Activated naive CD8-positive, alpha-beta T cell treated with anti-CD3 and anti-CD28 coated beads for 36 hours (primary cell): ENCODE measurements at places on chromosomes 5 and 9. TPM values are rescaled to one million over a fixed set of nuclear protein-coding genes. Genes with fewer than 3 reads are reported as not detected.

IL31RA gene
- total RNA-seq, result not detected

TAS2R1 gene
- total RNA-seq, result not detected

SHC3 gene
- not detected for total RNA-seq

LTC4S gene
- total RNA-seq, result not detected

SLC4A9 gene
- total RNA-seq, result not detected

CXXC5 gene
- 2.0 TPM for total RNA-seq

SPATA31D3 gene
- total RNA-seq, result not detected

SPATA31C1 gene
- not detected for total RNA-seq

GPR151 gene
- total RNA-seq, result not detected

OCLN gene
- total RNA-seq, result 0.43 TPM

GRCh38 chr9:75053869-75054268, 25.8 kb upstream of the CARNMT1 start:
- H3K36me3 ChIP-seq, result peaks cover 2% of the 10 kb centered on the region
- no peak overlapping the region for H3K27ac ChIP-seq
- no peaks in the 10 kb centered on the region for H3K27me3 ChIP-seq
- no peak for DNase-seq
- no peaks in the 10 kb centered on the region for H3K4me1 ChIP-seq

DNA sequence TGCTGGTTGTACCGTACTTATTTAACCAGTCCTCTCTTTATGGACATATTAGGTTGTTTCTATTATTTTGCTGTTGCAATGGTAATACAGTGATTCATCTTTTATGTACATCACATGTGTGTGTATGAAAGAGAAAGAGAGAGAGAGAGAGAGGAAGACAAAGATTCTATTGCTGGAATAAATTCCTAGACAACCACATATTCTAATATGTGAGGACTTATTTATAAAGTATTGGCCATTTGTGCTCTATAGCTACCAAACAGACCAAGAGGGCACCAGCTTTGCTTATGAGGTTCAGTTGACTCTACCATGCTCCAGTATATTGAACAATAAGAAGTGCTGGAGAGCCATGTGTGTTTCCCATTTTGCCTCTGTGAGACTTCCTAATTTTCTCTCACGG, 513.5 kb downstream of the DMAC1 start:
- no peak overlapping the region for H3K4me3 ChIP-seq
- peaks cover 7% of the 10 kb centered on the region for H3K4me1 ChIP-seq
- no peak overlapping the region for H3K27ac ChIP-seq
- H3K36me3 ChIP-seq, result peaks cover 6% of the 10 kb centered on the region

GRCh38 chr9:109894473-109894872, 114.5 kb downstream of the PALM2AKAP2 start:
- no peaks in the 10 kb centered on the region for H3K27me3 ChIP-seq
- no peak for DNase-seq
- H3K27ac ChIP-seq, result no peak overlapping the region
- peaks cover 11% of the 10 kb centered on the region for H3K4me1 ChIP-seq
- no peak overlapping the region for H3K4me3 ChIP-seq

- H3K36me3 ChIP-seq, result no peaks in the 10 kb centered on the region
- no peak overlapping the region for H3K4me3 ChIP-seq
- peaks cover 9% of the 10 kb centered on the region for H3K4me1 ChIP-seq
- no peak for DNase-seq
- peaks cover 70% of the 10 kb centered on the region for H3K27me3 ChIP-seq
Measured at GRCh38 chr9:840343-840742, 1.2 kb upstream of the DMRT1 start.

GRCh38 chr9:2597483-2597882, 24.1 kb upstream of the VLDLR start:
- no peak overlapping the region for H3K27ac ChIP-seq
- H3K4me1 ChIP-seq, result no peaks in the 10 kb centered on the region
- H3K4me3 ChIP-seq, result no peak overlapping the region
- H3K36me3 ChIP-seq, result peaks cover 2% of the 10 kb centered on the region
- DNase-seq, result no peak
- H3K27me3 ChIP-seq, result peaks cover 32% of the 10 kb centered on the region

GRCh38 chr5:132840896-132841295, 10.4 kb upstream of the SHROOM1 start:
- no peaks in the 10 kb centered on the region for H3K4me1 ChIP-seq
- no peaks in the 10 kb centered on the region for H3K36me3 ChIP-seq
- no peak overlapping the region for H3K4me3 ChIP-seq
- no peak for DNase-seq
- no peak overlapping the region for H3K27ac ChIP-seq
- no peaks in the 10 kb centered on the region for H3K27me3 ChIP-seq

DNA sequence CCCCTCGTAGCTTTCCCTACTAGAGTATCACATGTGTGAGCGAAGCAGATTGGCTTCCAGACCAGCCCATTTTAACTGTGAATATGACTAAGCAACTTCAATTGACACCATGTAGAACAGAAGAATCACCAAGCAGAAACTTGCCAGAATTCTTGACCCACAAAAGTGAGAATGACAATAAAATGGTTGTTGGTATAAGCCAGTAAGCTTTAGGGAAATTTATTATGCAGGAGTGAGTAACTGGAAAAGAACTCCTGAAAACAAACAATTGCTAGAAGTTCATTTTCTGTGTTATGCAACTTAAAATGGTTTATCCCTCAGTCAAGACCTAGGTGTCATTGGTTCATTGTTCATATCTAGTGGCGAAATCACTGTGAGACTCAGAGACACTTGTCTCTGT, 303.1 kb downstream of the DMRT2 start:
- H3K27ac ChIP-seq, result no peak overlapping the region
- H3K36me3 ChIP-seq, result no peaks in the 10 kb centered on the region
- no peak for DNase-seq
- no peak overlapping the region for H3K4me3 ChIP-seq
- no peaks in the 10 kb centered on the region for H3K4me1 ChIP-seq
- no peaks in the 10 kb centered on the region for H3K27me3 ChIP-seq

GRCh38 chr5:149042865-149043264, 20.0 kb downstream of the SH3TC2 start:
- DNase-seq, result no peak
- no peaks in the 10 kb centered on the region for H3K27me3 ChIP-seq
- H3K4me3 ChIP-seq, result no peak overlapping the region

DNA sequence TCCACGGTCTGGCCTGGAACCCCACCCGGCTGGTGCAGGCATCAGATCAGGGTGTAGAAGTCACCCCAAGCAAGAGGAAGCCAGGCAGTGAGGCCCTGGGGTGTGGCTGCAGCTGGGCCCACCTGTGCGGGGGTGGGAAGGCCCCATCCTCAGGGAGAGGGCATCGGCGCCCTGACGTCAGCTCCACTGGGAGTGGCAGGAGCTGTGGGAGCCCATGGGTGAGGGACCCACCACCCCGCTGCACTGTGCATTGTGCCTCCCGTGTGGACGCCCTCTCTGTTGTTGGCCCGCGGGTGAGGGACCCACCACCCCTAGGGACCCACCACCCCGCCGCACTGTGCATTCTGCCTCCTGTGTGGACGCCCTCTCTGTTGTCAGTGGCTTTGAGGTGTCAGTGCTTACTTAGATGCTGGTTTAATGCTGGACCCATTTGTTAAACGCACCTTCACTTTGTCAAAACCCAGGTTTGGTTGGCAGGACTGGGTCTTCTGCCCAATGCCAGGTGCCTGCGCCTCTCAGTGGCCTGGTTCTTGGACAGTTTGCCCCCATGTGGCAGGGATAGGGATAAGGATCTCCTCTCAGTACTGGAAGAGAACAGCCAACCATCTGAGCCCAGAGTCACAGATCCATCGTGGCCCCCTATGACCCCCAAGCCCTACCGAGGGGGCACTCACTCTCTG, 6.9 kb upstream of the EXOC3 start:
- peaks cover 5% of the 10 kb centered on the region for H3K4me1 ChIP-seq
- no peak overlapping the region for H3K4me3 ChIP-seq
- no peak overlapping the region for H3K27ac ChIP-seq
- H3K36me3 ChIP-seq, result peaks cover 10% of the 10 kb centered on the region
- DNase-seq, result no peak

DNA sequence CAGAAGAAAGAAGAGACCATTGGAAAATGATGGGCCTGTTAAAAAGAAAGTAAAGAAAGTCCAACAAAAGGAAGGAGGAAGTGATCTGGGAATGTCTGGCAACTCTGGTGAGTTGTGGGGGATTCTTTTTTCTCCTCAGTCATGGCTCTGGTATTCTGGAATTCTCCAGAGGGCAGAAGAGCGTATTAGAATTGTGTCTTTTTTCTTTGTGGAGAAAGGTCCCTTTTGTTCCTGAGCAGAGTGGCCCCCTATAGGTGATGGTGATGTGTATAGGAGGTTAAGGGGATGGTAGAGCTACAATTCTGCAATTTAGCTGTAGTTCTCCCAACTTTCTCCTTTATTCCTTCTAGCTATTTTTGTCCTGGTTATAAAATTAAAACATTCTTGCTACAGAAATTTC, 1.6 kb upstream of the DHFR start:
- no peak for DNase-seq
- H3K4me3 ChIP-seq, result peak overlapping the region; percentile 93
- H3K36me3 ChIP-seq, result peaks cover 43% of the 10 kb centered on the region
- no peaks in the 10 kb centered on the region for H3K27me3 ChIP-seq

DNA sequence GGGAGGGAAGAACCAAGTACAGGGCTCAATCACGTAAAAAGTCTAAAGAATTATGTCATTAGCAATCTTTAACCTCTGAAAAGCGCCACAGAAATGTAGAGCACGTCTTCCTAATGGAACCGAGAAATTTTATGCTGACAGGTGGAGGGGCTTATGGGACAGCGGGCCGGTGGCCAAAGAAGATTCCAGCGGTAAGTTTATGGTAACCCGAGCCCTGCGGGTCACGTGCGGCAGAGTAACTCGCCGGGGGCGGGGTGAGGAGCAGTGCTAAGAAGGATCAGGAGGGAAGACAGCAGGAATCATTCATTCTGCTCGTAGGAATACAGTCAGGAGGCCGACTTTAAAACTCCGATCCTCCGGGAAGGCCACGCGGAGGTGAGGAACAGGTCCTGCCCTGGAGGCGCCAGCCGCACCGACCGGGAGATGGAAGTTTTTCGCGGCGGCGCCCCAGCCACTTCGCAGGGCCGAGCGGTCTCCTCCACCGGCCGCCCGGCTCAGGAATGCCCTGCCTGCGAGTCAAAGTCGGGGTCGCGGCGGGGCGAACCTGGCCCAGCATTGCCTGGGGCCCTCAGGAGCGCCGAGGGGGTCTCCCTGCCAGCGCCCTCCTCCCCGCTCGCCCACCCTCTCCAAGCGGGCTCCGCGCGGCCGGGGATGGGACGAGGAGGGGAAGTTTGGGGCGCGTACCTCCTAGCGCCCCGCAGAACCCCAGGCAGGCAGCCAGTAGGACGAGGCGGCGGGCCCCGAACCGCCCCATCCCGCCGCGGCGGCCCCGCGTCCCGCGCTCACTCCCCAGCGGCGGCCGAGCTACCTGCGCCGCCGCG, 101.8 kb downstream of the ESM1 start:
- H3K36me3 ChIP-seq, result peaks cover 2% of the 10 kb centered on the region
- H3K4me1 ChIP-seq, result peaks cover 12% of the 10 kb centered on the region
- no peak for DNase-seq
- no peak overlapping the region for H3K27ac ChIP-seq
- peak overlapping the region; percentile 62 for H3K4me3 ChIP-seq
- peaks cover 82% of the 10 kb centered on the region for H3K27me3 ChIP-seq

GRCh38 chr9:98485706-98486105, 223.0 kb downstream of the GABBR2 start:
- peaks cover 11% of the 10 kb centered on the region for H3K27me3 ChIP-seq
- DNase-seq, result no peak

- no peaks in the 10 kb centered on the region for H3K27me3 ChIP-seq
- H3K4me1 ChIP-seq, result no peaks in the 10 kb centered on the region
- H3K36me3 ChIP-seq, result no peaks in the 10 kb centered on the region
Measured at GRCh38 chr5:146540414-146540813, 24.4 kb upstream of the GPR151 start.

DNA sequence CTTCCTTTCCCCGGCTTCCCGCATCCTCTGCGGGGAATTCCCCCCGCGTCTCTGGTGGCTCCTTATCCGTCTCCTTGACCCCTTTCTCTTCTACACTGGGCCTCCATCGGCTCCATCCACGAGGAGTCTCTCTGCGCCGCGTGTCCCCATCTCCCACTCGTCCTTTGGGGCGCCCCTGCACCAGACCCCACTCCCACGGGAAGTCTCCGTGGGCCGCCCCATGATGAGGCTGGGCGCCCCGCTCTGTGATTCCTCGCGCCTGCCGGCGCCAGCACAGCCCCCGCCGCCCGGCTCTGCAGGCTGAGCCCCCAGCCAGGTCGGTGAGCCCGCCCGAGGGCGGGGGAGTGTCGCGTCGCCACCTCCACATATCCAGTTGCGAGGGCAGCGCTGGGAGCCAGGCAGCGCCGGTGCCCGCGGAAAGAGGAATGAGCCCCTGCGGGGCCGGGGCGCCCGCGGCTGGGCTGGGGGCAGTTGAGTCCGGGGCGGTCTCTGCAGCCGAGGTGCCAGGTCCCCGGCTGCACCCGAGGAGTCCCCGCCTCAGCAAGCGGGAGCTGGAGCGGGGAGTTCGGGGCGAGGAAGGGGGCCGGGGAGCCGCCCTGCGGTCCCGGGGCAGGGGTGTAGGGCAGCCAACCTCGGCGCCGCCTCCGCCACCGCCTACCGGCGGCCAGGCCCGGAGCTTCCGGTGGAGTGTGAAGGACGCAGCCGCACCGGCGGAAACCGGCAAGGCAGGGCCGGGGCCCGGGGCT, 2.1 kb upstream of the TRAF1 start:
- peak overlapping the region; percentile 93 for H3K4me3 ChIP-seq
- peaks cover 49% of the 10 kb centered on the region for H3K36me3 ChIP-seq
- peaks cover 78% of the 10 kb centered on the region for H3K4me1 ChIP-seq
- H3K27me3 ChIP-seq, result no peaks in the 10 kb centered on the region
- peak; percentile 83 for DNase-seq
- H3K27ac ChIP-seq, result peak overlapping the region; percentile 100

- no peak overlapping the region for H3K27ac ChIP-seq
- no peak for DNase-seq
Measured at GRCh38 chr5:2475902-2476301, 275.6 kb downstream of the IRX2 start.

DNA sequence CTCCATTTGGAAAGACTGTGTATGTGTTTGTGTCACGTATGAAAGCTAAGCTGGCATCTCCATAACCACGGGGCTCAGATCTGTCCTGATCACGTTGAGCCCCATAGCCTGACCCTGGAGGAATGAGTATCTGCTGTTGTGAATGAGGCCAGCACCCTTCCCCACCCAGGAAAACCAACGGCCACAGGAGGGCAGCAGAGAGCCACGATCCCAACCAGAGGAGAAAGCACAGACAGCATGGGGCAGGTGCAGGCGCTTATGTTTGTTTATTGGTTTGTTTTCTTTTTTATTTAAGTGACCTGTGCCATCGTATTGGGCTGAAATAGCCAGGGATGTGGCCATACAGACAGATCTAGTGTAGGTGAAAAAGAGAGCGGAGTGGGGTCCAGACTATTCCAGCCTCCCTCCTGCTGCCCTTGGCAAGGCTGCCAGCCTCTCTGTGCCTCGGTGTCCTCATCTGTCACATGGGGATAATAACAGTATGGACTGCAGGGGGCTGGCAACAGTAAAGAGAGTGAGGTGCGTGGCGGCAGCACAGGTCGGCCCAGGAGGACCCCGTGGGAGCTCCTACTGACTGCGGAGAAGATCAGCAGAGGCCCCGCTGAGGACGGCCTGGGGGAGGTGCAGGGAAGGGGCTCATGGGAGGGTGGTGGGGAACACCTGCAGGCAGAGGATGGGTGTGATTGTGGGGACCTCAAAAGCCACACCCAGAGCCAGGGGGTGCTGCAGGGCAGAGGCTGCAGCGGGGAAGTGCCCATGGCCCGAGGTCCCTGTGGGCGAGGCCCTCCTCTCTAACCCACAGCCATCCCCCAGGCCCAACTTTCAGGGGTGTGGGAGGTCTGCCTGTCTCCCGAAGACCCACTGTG, 12.1 kb downstream of the OR2V2 start:
- H3K27ac ChIP-seq, result peak overlapping the region; percentile 90
- peak; percentile 85 for DNase-seq
- H3K4me1 ChIP-seq, result peaks cover 37% of the 10 kb centered on the region
- H3K27me3 ChIP-seq, result peaks cover 7% of the 10 kb centered on the region
- peaks cover 2% of the 10 kb centered on the region for H3K36me3 ChIP-seq
